ENCODE measurements at places on chromosomes 16 and 17.

- no peak for DNase-seq
Measured at GRCh38 chr16:73214825-73215677, 167.1 kb upstream of the ZFHX3 start.

- no peak for DNase-seq
Measured at GRCh38 chr17:47701608-47702007, 7.6 kb downstream of the TBKBP1 start.

- no peak for DNase-seq
Measured at GRCh38 chr17:66985338-66986237, 21.1 kb downstream of the CACNG4 start.

GRCh38 chr17:56653877-56654276 is 60.4 kb downstream of the NOG start:
- DNase-seq: no peak

DNA sequence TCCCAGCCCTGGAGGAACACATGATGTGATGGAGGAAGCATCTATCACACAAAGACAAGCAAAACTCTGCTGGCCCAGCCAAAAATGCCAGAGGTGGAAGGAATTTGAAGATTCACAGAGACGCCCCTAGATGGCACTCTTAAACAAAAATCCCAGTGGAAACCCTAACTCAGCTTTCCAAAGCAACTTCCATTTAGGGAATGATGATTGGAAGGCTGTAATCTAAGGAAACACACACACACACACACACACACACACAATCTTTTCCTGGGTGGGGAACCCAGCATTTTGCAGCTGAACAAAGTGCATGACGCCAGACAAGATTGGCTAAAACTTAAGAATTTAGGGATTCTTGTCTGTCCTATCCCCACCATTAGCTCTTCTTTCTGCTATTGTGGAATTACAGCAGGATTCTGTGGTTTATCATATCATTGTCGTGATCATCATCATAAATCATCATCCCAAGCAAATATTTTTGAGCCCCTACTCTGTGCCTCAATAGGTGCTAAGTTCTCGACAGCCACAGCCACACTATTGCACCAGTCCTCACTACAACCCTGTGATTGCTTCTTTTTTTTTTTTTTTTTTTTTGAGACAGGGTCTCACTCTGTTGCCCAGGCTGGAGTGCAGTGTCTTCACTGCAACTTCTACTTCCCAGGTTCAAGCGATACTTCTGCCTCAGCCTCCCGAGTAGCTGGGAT is 1.6 kb upstream of the LDAF1 start:
- no peak for DNase-seq

- DNase-seq: no peak
Measured at GRCh38 chr17:41733348-41734138, 900 bp downstream of the HAP1 start.

DNA sequence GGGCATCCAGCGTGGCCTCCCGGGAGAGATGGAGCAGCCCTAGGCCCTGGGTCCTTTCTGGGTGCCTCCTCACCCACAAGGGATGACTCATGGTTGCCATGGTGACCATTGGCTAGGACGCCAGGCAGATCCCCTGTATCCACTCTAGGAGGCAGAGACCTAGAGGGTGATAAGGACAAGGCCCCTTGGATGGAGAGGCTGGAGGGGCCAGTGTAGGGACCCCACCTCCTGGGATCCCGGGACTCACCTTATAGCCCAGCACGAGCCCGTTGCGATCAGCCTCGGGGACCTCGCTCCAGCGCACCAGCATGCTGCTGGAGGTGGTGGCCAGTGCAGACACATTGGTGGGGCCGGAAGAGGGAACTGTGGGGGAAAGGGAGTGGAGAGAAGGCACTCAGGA is 82.2 kb upstream of the CDC42EP4 start:
- no peak for DNase-seq

- no peak for DNase-seq
Measured at GRCh38 chr17:32523827-32524552, 37.2 kb downstream of the CDK5R1 start.

DNA sequence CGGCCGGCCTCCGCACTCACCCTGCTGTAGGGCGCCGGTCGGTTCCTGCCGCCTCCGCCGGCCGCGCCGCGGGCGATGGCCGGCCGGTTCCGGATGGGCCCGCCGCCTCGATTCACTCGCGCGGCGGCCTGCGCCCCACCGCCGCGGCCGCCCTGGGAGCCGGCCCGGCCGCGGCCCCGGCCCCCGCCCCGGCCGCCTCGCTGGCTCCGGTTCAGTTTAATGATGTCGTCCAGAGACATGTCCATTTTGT is 158 bp downstream of the ALYREF start:
- no peak for DNase-seq

GRCh38 chr16:85125570-85126393 is 13.5 kb upstream of the CIBAR2 start:
- no peak for DNase-seq

DNA sequence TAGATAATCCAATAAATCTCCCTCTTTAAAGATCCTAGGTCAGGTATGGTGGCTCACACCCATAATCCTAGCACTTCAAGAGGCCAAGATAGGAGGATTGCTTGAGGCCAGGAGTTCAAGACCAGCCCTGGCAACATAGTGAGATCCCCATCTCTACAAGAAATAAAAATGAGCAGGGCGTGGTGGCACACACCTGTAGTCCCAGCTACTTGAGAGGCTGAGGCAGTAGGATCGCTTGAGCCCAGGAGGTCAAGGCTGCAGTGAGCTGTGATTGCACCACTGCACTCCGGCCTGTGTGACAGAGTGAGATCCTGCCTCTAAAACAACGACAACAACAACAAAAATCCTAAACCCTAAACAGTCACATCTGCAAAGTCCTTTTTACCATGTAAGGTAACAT is 2.0 kb upstream of the CCL22 start:
- DNase-seq: no peak

DNA sequence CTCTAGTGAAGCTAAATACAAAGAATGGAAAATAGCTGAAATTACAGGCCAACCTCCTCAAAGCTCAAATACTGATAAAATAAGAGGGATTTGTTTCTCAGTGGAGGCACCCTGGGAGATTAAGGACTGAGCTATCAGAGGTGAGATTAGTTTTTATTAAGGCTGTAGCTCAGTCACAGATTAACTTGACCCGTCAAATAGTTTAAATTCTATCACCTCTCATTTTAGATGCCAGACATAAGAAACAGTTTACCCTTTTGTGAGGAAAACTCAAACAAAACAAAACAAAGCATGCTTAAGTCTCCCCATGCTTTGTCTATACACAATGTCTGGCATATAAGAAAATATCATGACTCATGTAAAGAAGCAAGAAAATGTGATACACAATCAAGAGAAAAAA is 208.3 kb upstream of the PMFBP1 start:
- DNase-seq: no peak

GRCh38 chr16:67403976-67404555 is 10.8 kb upstream of the TPPP3 start:
- no peak for DNase-seq

- DNase-seq: no peak
Measured at GRCh38 chr17:48149787-48150463, 42.4 kb downstream of the SNX11 start.

DNA sequence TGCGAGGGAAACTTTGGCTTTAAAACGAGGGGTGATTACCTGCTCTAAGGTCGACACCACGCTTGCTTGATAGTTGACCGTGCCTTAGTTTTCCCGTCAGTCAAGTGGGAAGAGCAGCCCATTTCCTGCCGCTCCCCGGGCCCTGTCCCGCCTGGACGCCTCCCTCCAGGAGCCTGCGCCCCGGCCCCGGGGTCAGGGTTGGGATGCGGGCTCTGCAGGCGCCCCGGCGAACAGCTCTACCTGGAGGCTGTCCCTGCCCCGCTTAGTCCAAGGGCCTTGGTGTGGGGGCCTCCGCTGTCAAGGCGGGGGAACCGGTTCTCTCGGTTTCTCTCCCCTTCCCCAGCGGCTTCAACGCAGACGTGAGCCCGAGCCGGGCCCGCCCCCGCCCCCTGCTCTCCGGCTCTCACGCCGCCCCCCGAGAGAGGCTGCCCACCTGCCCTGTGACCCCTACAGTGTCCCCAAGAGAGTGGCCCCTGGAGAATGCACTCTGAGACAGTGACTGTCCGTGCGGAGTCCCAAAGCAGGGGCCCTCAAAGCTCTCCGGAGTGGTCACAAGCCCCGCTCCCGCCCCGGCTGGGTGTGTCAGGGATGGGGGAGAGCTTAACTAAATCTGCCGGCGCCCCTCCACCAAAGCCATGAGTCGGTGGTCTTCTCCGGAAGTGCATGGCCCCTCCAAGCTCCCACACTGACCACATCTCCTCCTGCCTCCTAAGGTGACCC is 117.4 kb upstream of the SMURF2 start:
- no peak for DNase-seq

DNA sequence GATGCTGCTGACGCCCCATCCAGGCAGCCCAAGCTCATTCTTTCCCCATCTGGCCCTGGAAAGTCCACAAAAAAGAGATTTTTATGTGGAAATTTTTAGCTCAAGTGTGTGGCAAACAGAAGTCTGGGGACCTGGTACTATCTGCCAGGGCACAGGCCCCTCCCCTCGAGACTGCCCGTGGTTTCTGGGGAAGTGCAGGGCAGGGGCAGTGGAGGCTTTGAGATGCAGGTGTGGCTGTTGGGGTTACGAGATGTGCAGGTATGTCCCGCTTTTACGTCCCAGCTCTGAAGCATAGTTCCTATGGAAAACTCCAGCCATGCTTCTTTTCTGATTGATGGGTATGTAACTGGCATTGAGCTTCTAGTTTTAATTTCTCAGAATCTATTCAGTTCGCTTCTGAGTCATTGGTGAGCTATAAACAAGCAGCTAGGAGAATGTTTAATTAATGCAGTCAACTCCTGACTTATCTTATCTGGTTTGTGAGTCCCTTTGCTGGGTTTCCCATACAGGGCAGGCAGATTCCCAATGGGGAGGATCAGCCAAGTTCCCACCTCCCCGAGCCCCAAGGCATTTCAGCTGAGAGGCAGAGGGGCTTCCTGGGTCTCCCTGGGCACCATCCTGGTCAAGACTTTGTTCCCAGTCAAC is 16.2 kb downstream of the TBX4 start:
- DNase-seq: no peak

DNA sequence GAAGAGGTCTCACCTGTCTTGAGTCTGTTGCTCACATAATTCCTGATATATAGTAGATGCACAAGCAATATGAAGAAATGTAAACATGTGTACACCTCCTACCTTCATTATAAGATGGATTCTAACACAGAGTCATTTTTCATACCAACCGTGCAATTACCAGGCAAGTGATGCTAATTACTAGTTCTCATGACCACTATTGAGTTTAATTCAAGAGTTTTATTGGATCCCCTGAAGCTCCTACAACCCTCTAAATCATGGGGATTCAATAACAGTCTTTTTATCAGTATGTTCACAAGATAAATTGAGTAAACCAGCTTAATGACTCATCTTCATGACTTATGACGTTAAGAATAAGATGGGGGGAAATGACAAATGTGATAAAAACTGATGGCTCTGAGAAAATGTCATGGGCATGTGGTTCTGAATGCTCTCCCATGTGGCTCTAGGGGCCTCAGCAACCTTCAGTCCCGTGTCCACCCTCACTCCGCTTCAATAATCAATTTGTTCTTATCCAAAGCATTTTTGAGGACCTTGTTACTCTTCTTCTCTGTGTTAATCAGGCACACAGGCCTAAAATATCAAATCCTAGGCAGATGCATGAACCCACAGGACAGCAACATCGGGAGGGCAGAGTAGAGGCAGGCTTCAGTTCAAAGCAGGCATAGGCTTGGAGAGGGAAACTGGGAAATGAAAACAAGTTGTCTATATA is 42.8 kb downstream of the PRAC1 start:
- DNase-seq: no peak

DNA sequence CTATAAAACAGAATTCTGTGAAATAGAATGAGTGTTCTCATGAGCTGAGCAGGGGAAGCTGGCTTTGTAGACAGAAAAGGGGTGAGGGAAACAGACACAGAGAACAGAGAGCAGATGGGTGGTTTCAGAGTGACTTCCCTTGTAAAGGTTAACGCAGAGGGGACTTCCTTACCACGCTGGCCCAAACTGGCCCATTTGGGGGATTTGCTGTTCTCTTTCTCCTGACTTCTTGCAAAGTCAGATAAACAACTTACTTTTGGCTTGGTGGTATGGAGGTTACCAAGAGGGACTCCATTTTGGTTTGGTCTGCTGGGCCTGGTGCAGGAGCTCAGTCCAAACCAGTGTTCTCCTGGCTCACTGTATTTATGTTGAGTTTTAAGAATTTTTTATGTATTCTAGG is 48.4 kb downstream of the SEC14L1 start:
- DNase-seq: no peak

DNA sequence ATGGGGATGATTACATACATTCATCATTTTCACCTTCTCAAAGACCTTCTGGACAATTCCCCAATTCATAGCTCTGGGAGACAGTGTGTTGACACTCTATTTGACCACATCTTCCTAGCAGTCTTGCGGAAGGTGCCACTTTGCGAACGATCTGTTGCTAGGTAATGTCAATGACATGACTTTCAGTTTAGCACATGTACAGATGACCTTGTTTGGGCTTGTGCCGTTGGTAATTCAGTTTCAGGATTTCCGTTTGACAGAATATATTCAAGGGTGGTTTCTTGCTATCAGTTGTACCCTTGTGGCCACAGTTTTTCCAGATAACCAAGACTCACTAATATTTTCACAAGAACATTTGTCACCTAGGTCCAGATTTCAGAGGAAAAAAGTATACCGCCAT is 478.2 kb downstream of the WWOX start:
- no peak for DNase-seq

- DNase-seq: no peak
Measured at GRCh38 chr16:83336603-83337002, 471.2 kb upstream of the HSBP1 start.
